ENCODE measurements at places on chromosomes 3 and 15. TPM values are rescaled to one million over a fixed set of nuclear protein-coding genes. Genes with fewer than 3 reads are reported as not detected.

The ANKRD63 gene
- polyA plus RNA-seq: 0.32 TPM

The SPESP1 gene
- polyA plus RNA-seq: 5.3 TPM

DNA sequence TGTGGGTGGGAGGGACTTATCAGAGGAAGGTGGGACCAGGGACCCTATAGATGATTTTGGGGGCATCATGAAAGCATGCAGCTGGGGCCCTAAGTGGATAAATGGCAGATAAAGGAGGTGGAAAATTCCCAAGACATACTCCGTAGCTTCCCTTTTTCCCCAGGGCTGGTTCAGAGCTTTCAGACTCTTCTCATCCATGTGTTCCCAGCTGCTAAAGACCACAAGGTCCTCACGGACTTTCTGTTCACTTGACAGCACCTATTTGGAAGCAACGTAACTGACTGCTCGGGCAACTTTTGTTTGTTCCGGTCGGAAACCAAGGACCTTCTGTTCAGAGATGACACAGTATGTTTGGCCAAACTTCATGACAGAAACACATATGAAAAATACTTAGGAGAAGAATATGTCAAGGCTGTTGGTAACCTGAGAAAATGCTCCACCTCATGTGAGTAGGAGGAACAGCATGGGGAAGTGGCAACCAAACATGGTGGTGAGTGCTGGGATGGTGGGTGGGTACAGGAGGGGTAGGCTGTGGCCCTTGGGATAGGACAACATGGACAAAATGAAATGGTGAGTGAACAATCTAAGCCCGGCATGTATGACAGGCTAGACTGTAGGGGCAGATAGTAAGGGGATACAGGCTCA is 28.7 kb upstream of the SRPRB start:
- no peak for DNase-seq

DNA sequence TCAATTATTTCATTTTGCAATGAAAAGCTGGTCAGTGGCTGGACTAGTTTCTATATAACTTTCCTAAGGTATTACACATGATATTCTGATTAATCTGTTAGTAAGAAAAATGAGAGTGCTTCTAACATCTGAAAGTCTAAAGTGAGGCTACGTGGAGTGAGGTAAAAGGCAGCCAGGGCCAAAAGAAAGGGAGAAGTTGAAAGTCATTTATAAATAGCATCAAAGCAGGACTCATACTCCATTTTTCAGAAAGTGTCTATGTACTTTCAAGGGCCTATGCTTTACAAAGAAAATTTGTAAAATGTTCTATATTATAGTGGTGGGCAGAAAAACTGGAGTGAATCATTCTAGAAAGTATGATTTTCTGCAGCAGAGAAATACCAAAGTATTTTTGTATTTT is 80.0 kb downstream of the CSNK1G1 start:
- no peak for DNase-seq

DNA sequence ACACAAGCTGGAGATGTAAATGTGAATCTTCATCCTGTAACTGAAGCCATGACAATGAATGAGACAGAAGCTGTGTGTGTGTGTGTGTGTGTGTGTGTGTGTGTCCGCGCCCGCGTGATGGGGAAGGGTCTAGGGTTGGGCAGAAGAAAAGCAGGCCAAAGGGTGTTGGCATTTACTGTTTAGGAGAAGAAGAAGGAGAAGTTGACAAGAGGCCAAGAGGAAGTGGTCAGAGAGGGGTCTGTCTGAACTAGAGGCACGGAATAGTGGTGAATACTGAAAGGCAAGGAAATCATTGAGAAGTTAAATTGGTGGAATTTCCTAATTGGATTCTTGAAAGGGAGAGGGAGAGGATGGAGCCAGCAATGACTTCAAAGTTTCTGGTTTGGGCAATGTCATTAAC is 5.6 kb upstream of the NCEH1 start:
- no peak for DNase-seq

DNA sequence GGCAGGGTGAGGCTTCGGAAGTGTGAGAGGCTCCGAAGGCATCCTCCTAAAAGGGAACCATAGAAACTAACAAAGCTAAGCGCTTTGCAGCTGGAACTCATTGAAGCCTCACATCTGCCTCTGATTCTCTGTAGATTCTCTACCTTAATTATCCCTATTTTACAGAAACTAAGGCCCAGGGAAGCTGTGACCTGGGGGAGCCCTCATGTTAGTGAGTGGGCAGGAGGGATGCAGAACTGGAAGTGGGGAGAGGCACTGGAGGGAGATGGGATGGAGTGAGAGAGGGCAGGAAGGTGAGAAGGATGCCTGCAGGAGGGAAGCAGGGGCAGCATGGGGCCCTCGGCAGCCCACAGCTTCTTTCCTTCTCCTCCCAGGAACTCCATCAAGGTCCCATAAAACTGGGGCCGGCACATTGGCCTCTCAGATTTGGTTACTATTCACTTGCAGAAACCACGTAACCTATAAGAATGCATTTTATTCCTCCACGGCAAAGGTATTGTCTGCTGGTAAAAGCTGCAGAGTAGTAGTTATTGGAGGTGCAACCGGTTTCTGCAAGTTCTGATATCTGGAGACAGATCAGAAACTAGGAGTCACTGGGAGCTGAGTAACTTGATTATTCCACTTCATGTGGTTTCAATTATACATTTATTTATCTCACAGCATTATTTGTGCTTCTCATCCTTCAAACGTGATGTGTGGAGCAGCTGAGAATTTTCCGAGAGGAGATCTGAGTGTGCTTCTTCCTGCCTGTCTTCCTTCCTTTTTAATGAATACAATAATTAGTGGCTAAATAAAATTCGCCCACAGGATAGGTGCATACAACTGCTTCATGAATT is 24.0 kb upstream of the CHCHD6 start:
- DNase-seq: no peak

GRCh38 chr15:94972314-94972713 is 741.0 kb downstream of the MCTP2 start:
- DNase-seq: no peak

DNA sequence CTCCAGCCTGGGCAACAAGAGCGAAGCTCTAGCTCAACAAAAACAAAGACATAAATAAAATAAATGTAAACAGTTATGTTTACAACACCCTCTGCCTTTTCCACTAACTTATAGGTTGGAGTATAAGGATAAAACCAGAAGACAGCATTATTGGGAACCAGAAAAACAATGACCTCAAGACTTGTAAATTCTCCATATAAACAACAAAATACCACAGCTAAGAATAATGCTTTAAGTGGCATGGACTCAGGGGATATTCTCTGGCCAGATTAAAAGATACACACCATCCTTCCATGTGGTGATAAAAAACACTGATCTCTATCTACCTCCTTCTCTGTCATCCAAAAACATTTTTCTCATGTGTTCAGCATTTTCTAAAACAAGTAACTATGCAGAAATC is 500.6 kb downstream of the MAGI1 start:
- DNase-seq: no peak

DNA sequence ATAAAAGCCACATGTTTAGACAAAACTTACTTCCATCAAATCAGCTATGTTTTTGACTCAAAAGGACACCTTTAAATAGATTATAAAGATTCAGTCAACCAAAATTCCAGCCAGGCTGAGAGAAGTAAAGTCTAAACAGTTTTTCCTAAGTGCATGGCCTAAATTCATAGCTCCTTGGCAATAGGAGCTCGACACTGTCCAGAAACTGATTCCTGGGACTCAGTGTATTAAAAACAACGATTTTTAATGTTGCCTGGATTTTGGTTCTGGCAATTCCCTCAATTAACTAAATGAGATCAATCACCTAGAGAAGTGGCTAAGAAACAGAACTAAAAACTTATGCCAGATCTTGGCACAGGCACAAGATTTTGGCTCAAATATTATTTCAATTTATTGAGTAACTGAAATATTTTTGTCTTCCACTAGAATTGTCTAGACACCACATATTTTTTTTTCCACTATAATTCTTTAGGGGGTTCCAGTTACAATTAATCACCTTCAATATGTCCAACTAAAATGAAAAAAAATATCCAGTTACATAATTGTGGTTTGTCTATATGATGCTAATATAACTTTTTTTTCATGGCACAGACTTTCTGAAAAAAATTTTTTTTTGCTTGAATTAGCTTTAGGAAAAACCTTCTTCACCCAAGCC is 135.9 kb downstream of the TFDP2 start:
- no peak for DNase-seq

DNA sequence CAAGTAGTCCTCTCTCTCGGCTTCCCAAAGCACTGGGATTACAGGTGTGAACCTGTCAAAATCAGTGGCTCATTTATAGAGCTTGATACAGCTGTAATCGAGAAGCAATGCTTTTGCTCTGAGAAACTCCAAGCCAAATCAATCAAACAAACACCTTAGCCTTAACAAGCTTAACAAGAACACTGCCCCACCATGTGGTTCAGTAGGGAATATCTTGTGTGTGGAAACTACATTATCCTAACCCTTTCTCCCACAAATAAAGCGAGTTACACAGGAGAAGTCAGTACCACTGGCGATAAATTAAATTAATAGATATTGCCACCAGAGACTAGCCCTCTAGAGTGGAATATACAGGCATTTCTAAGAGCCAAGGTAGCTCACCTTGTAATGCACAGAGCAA is 13.9 kb downstream of the CDAN1 start:
- no peak for DNase-seq

DNA sequence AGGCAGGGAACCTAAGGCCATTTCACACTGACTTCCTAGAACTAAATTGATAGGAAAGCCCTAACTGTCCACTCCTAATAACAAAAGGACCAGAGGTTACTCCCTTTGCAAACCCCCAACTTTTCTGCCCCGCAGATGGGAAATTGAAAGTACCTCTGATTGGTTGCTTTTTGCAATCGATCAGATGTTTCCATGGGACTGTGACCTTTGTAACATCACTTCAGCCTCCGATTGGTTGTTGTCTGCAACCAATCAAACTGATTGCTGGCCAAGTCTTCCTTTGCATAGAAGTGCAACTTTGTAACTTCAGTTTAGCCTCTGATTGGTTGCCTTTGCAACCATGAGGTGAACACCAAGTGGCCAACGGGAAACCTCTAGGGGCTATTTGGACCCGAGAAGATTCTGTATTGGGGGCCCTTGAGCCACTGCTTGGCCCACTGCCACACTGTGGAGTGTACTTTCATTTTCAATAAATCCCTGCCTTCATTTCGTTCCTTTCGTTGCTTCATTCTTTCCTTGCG is 11.3 kb upstream of the KNL1 start:
- DNase-seq: no peak

- DNase-seq: no peak
These were observed 41.0 kb downstream of the RNF111 start for GRCh38 chr15:59028387-59028955.

DNA sequence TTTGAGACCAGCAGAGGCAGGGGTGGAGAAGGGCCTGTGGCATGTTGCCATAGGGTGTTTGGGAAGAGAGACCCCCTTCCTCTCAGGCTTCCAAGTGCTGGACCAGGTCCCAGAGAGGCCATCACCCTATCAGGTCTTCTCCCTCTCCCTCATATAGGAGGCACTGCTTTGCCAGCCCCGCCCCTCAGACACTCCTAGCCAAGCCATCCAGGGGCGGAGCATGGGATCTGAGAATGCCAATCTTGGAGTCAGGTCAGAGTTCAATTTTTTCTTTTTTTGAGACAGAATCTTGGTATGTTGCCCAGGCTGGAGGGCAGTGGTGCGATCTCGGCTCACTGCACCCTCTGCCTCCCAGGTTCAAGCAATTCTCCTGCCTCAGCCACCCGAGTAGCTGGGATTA is 32.7 kb downstream of the CRABP1 start:
- no peak for DNase-seq

Data from renal cortex interstitium (tissue), 15 donors.